PC-3 (cell line): ENCODE measurements at places on chromosomes 16 and 17.

DNA sequence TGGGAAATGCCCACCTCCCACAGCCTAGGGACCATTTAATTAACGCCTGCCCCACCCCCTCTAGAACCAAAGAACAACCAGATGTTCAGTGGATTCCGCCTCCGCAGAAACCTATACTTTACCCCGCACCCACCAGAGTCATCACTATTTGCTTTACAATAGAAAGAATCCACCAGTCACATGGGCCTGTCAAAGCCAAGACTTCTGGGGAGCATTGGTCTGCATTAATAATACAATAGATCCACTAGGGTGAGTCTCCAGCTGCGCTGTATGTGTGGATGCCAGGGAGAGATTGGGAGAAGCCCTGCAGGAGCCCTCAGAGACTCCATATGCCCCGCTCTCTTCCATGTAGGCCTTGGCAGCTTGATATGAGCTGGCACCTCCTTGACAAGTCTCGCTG lies 31.3 kb downstream of the CLEC19A start:
- no peak for DNase-seq

DNA sequence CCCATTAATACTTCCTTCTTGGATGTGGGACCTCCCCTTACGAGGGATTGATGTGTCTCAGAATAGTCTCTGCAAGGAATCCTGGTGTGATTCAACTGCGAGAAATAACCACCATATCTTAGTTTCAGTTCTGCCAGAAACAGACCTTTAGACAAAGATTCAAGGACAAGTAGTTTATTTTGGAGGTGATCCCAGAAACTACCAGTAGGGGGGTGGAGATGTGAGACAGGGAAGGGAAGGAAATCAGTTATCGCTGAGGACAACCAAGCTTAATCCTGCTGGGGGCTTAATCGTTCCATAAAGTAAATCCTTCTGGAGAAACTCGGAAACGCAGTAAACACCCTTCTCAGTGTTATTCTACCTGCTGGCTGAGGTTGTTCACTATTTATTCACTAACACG lies 5.0 kb upstream of the SDR42E1 start:
- DNase-seq = peak; percentile 47

GRCh38 chr17:42653179-42654124 lies 5.6 kb upstream of the TUBG2 start:
- DNase-seq = peak; percentile 29

- no peak for DNase-seq
These were observed 96.7 kb downstream of the SOCS1 start for GRCh38 chr16:11159282-11159681.

GRCh38 chr16:16073891-16074881 lies 124.8 kb downstream of the ABCC1 start:
- no peak for DNase-seq

DNA sequence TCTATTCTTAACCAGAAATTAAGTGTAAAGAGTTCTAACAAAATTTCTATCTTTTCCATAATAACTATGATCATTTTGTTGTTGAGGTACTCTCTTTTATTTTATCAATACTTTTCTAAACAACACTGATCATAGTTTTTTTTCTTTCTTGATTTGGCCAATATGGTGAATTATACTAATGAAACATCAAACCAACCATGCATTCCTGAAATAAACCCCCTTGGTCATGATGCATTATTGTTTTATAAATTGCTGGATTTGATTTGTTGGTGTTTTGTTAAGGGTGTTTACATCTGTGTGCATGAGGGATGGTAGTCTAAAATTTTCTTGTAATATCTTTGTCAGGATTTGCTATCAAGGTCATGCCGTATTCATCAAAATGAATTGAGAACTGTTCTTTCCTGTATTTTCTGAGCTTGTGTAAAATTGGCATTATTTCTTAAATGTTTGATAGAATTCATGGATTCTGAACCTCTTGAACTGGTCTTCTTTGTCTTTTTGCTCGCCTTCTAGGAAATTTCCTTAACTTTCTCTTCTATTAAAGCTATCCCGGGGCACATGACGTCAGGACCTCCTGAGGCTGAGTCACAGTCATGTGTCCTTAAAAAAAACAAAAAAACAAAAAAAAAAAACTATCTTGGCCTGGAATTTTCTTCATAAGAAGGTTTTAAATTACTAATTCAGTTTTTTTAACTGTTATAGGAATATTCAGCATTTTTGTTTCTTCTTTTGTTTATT lies 3.9 kb upstream of the TRIM25 start:
- no peak for DNase-seq

DNA sequence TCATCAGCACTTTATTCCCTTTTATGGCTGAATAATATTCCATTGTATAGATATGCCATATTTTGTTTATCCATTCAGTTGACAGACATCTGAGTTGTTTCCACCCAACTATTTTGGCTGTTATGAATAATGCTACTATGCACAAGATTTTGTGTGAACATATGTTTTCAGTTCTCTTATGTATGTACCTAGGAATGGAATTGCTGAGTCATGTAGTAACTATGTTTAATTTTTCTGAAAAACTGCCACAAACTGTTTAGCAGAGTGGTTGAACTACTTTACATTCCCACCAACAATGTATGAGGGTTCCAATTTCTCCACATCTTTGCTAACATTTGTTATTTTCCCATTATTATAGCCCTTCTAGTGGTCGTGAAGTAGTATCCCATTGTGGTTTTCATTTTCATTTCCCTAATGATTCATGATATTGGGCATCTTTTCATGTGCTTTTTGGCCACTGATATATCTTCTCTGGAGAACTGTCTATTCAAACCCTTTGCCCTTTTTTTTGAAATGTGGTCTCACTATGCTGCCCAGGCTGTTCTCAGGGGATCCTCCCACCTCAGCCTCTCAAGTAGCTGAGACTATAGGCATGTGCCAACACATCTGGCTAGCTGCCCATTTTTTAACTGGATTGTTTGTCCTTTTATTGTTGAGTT lies 26.3 kb downstream of the SMURF2 start:
- peak; percentile 89 for DNase-seq

- no peak for DNase-seq
These were observed 369.8 kb downstream of the CPPED1 start for GRCh38 chr16:12433691-12434390.

DNA sequence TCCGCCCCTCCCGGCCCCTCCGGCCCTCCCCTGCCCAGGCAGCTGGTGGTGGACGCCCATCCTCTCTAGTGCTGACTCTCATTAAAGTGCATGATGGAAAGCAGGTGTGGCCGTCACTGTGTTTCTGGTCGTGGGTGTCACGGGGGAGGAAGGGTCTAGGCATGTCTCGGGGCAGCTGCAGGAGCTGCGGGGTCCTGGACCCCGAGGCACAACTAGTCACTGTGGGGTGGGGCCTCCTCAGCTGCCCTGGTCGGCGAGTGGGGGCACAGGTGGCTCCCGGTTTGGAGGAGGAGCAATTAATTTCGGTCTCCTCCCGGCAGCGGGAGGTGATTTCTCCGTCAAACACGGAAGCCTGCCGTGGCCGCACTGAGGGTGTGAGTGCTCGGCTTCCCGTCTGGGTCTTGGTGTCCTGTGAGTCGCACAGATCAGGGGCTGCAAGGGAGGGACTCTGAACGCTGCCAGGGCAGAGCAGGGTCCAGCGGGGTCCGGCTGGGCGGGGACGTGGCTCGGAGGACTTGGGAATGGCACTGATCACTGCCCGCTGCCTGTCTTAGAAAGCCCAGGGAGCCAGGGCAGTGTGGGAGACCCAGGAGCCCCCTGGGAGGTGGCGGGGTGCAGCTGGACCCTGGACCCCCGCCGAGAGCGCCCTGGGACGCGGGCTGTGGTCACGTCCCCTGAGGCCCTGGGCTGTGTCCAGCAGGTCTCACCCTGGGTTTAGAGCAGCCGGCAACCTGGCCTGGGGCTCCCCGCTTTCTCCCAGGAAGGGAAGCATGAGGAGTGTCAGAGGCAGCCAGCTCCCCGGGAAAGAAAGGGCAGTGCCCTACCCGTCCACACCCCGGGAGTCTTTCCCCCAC lies 3.3 kb downstream of the TPSD1 start:
- DNase-seq = peak; percentile 13

- DNase-seq = no peak
These were observed 35.5 kb downstream of the KSR1 start for GRCh38 chr17:27491713-27492190.

- peak; percentile 65 for DNase-seq
These were observed 67.4 kb downstream of the SIAH1 start for GRCh38 chr16:48317614-48318315.

DNA sequence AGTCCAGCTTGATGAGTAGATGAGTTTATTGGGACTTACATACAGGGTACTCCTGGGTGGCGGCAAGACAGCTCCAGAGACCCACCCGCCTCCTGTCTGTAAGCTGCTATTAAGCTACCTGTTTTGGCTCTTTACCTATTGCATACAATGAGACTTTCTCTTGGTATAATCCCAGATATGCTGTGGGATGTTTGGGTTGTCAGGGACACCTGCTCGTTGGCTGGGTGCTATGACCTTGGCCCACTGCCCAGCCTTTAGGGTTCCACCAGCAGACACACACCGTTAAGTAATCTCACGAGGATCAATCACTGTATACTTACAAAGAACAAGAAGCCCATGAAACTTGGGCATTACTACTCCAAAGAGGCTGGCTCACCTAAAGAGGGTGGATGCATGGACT lies 116.4 kb downstream of the NPIPB5 start:
- DNase-seq = no peak

DNA sequence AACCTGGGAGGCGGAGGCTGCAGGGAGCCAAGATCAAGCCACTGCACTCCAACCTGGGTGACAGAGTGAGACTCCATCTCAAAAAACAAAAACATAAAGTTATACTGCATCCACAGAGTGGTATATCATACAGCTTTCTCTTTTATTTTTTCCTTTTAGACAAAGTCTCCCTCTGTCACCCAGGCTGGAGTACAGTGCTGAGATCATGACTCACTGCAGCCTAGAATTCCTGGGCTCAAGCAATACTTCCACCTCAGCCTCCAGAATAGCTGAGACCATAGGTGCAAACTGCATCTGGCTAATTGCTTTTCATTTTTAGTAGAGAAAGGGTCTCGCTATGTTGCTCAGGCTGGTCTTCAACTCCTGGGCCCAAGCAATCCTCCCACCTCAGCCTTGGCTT lies 10.0 kb upstream of the COPRS start:
- no peak for DNase-seq

- DNase-seq = no peak
These were observed 32.3 kb downstream of the PECAM1 start for GRCh38 chr17:64358261-64358788.

DNA sequence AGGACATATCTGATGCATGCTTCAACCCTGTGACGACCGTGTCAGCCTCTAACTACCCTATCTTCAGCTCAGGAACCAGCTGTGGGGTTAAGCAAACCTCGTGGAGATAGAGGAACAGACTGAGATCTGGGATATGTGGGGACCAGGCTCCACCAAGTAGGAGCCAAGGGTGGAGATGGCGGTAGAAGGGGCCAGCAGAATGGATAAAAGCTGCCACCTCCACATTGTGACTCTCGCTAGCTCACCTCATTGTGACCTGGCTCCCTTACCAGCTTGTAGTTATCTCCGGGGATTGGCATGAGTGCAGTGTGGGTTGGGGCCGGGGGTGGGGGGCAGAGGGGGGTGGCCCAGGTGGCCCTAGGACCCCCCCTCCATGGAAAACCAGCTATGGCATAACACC lies at the start of gene SPEM2:
Gene SPEM2, plus strand, starts transcription at position 301 of the 400 bp plus-strand sequence. Its CDS starts 73 bp downstream, at position 374.
- DNase-seq = no peak

DNA sequence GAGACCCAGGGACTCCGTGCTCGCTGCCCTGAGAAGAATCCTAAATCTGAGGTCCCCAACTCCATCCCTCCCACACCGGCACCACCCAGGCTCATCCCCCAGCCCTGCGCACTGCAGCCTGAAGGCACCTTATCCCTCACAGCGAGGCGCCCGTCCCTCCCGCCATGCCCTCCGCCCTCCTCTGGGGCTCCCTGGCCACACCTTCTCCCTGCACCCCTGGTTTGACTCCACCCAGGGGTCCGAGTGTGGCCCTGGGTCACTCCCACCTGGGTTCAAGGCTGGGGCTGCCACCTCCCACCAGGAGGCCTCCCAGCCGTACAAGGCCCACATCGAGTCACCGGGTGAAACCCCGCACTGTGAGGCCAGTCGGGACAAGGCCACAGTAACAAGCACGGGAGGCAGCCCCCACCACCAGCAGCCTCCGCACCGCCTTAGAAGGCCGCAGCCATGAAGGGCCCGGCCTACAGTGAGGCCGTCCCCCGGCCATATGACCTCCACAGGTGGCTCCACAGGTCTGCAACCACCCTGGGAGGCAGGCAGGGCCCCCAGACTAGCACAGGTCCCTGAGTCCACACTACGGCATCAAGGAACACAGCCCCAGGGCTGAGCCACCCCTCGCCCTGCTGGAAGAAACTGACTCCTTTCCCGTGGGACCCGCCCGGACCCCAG lies 8.3 kb downstream of the HAGH start:
- no peak for DNase-seq

DNA sequence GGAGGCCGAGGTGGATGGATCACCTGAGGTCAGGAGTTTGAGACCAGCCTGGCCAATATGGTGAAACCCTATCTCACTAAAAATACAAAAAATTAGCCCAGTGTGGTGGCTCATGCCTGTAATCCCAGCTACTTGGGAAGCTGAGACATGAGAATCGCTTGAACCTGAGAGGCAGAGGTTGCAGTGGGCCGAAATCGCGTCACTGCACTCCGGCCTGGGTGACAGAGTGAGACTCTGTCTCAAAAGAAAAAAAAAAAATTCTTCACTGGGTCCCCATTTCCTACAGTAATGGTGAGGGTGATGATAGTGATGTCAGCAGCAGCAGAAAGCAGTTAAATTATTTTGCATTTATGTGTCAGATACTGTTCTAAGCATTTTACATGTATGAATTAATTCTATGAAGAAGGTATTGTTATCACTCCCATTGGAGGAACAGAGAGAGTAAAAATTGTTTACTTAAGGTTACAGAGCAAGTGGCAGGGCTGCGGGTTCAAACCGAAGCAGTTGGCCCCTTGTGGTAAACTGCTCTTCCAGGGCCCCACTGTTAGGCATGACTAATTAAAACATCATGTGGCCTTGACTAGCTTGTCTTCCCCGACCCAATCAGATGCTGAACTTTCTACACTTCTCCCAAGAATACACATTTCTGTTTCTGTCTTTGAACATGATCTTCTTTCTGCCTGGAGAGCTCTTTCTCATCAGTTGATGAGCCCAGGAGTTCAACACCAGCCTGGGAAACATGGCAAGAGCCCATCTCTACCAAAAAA lies 45.8 kb downstream of the STAT3 start:
- DNase-seq = no peak

DNA sequence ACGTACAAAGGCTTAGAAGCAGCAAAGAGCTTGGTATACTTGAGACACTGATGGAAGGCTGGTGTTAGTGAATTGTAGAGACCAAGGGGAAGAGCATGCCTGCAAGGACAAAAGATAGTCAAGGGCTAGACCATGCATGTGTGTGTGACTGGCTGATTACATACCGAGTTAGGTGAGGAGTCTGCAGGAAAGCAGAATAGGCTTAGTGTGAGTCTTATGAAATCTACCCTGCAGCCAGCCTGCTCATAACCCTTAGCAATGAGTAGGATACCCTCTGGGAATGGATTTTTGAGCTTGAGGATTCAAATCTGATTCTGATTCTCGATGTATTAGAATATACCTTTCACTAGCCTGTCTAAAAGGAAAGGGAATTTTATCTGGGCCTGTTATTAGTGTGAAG lies 77.0 kb downstream of the TANGO6 start:
- DNase-seq = no peak

- DNase-seq = peak; percentile 63
These were observed 396.6 kb downstream of the CPPED1 start for GRCh38 chr16:12406926-12407690.
